GM03348 (cell line): ENCODE measurements at places on chromosomes 7 and 10.

DNA sequence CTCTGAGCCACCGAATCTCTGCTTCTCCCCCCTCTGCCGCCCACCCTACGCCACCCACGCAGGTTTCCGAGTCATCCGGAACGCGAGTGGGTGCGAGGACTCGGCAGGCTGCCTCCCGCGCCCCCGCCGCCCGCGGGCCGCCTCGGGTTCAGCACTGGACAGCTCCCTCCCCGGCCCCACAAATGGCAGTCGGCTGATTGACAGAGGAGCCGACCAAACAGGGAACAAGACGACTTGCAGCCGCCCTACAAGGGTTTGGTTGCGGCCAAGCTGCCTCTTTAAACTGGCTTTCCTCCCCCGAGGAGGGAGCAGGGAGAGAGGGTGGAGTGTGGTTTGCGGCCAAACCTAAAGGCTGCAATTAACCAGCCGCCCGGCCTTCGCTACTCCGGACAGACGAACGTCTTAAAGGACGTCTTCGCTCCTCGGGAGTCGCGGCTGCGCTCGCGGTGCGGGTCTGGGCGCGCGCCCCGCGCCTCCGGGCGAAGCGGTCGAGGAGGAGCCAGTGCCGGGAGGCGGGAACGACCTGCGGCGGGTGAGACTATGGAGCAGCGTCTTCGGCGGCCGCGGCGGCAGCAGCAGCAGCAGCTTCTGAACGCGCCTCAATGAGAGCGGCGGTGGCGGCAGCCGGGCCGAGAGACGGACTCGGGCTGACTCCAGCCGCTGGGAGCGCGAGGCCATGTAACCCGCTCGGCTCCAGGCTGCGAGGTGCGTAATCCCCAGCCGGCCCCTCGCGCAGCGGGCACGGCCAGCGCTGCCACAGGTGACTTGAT lies at the start of gene GPR158:
GPR158 (plus strand) TSS at position 541 of the 770 bp plus-strand sequence. CDS start 420 bp downstream, outside the sequence.
- DNase-seq = peak; percentile 93

GRCh38 chr7:132095111-132095765 lies 481.0 kb downstream of the PLXNA4 start:
- no peak for DNase-seq

DNA sequence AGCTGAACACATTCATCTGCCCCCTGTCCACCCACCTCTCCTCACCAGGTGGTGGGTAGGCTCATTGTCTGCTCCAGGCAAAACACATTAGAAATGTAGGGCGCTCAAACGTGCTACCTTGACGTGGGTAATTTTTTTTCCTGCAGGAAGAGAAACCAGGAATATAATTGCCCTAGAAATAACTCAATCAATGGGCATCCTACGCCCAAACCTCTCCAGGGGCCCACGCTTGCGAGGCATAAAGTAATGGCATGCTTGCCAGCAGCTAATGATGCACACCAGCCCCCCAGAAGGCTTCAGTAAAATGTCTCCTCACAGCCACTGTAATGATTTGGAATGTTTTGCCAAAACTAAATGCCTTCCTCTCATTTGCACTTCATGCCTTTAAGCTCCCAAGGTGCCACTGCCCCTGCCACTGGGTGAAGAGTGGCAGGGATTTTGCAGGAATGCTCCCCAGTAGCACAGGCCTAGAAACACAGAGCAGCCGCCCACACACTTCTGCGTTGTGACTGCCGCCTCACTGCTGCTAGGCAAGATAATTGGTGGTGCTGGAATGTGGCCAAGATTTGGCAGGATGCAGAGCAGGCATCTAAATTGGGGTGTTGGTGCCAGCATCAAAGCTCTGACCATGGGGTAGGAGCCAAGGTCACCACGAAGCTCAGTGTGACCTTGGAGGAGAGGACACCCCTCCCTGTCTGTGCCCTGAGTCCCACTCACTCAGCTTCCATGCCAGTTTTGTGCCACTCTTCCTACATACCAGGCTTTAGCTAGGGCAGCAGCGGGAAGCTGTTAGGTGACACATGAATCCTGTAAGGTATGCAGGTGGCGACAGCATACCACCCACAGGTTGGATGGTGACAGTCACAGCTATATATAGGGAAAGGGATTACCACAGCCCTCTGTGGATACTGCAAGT lies 48.7 kb upstream of the PPP1R3C start:
- DNase-seq = no peak

DNA sequence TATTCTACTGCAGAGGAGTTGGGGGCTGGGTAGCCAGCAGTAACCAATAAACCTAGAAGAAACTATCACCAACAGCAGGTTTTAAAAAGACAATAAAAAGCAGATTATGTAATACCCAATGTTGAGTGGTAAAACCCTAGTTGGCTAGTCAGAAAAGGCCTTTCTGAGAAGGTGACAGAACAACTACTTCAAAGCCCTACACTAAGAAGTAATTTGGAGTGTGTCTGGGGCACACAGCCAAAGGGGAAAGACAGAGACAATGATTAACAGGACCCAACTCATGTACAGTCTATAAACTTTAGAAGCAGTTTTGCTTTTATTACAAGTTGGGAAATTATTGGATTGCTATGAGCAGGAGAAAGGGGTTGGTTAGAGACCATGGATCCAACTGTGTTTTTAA lies 77.2 kb upstream of the TMEM106B start:
- DNase-seq = no peak

GRCh38 chr10:79348640-79348988 lies 1.3 kb downstream of the PPIF start:
- no peak for DNase-seq

GRCh38 chr7:107108793-107109371 lies 59.9 kb upstream of the HBP1 start:
- no peak for DNase-seq

DNA sequence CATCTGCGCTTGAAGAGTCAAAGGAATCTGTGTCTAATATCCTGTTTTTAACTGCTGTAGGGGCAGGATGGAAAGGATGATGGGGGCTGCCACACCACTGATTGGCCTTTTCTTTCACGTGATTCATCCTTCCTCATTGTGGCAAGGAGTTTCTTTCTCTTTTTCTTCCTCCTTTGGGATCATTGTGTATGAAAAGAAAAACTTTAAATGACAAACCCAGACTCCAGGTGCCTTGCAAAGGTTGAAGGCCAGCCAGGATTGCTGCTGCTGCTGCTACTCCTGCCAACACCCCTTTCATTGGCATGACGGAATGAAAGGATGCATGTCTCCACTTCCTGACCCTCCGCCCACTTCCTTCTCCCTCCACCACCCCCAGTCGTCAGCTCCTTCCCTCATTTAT lies 6.5 kb upstream of the OIT3 start:
- no peak for DNase-seq

DNA sequence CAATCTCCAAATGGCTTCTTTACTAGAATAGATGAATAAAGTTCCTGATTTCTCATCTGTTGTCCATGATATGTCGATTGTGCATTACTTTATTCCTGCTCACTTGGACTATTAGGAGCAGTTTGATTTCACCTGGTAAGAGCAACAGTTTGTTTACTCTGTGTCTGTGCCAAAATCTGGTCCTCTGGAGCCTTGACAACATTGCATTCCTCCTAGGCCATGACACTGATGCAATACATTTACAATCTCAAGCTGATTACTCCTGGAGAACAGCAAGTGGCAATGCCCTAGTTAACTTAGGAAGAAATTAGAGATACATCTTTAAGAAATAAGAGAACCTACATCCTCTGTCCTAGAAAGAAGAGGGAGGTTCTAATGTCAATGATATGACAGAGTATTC lies 71.8 kb downstream of the SGCE start:
- peak; percentile 11 for DNase-seq

GRCh38 chr10:49593564-49593875 lies 16.6 kb upstream of the SLC18A3 start:
- DNase-seq = no peak

GRCh38 chr7:69598081-69598486 lies at the start of gene AUTS2:
TSS of gene AUTS2 (plus strand) at chr7:69598475. CDS start at chr7:69599654, 1,179 bp downstream.
- peak; percentile 97 for DNase-seq

- DNase-seq = no peak
Measured at GRCh38 chr10:64771253-64772050, 1250.3 kb downstream of the REEP3 start.

GRCh38 chr10:72058989-72059842 lies 29.1 kb downstream of the SPOCK2 start:
- no peak for DNase-seq

GRCh38 chr10:10818082-10818481 lies 199.6 kb upstream of the CELF2 start:
- DNase-seq = peak; percentile 69

GRCh38 chr7:122300211-122300932 lies 4.2 kb downstream of the FEZF1 start:
- DNase-seq = no peak

- no peak for DNase-seq
Measured at GRCh38 chr10:10361301-10361885, 656.3 kb upstream of the CELF2 start.

- DNase-seq = peak; percentile 52
Measured at GRCh38 chr10:62577666-62578291, 203.6 kb downstream of the ZNF365 start.

- DNase-seq = no peak
Measured at GRCh38 chr10:122642726-122643605, 56.7 kb downstream of the C10orf120 start.

DNA sequence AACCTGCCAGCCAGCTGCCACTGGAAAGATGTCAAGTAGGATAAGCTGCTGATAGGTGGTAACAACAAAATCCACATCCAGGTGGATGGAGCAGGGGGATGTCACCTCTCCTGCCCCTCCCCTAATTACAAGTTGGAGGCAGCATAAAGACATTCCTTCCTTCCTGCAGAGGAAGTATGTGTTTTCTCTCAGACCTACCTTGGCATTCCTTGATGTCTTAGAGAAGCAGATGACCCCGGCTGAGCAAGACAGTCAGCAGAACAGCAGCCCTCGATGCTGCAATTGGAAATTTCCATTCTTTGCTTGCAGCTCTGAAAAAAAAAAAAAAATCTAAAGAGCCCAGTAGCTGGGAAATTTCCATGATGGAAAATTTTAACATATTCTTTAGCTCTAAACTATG lies 137.5 kb upstream of the MKLN1 start:
- no peak for DNase-seq

GRCh38 chr7:137850972-137851945 lies 4.5 kb upstream of the DGKI start:
- DNase-seq = peak; percentile 20

DNA sequence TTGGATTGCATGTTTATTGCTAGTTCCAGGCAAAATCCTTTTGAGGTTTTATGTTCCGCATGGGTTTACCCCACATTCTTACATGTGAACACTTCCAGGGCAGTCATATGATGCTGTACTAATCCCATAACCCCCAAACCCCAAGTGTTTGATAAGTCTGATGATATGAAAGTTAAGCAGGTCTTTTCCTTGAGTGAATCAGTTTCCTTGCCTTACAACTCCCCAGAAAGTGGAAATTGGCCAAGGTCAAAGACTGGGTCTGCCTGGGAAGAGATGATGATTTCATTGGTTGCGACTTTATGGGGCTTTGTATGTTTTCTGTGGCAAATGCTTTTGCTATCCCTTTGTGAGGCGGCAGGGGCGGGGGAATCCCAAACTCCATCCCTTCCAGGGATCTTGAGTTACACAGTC lies 24.7 kb downstream of the AFAP1L2 start:
- no peak for DNase-seq

DNA sequence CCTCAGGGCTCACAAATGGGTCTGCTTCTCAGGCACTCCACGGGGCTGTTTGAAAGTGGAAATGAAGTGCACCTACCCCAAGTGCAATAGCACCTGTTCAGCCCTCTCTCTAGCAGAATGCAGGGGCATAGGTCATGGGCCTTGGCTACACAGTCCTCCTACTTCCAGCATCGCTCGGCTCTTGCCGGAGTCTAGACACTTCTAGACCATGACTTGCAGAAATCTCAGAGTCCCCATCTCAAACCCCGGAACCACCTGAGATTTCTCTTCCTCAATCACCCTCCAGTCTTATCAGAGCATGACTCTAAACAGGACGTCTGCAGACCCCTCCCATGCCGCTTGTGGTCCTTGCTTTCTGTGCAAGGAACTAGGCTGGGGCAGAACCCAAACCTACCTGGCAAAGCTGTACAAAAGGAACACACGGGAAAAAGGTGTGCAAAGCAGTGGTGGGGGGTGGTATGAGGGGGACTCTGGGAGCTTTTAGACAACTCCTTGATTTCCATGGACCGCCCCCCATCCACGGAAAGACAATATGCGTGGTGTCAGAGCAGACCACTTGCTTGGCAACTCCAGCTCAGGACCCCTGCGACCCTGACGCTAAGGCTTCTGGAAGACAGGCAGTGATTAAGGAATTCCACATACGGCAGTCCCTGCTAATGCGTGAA lies 13.8 kb downstream of the TMEM273 start:
- DNase-seq = no peak

GRCh38 chr7:84629216-84629615 lies 434.6 kb upstream of the SEMA3A start:
- no peak for DNase-seq

DNA sequence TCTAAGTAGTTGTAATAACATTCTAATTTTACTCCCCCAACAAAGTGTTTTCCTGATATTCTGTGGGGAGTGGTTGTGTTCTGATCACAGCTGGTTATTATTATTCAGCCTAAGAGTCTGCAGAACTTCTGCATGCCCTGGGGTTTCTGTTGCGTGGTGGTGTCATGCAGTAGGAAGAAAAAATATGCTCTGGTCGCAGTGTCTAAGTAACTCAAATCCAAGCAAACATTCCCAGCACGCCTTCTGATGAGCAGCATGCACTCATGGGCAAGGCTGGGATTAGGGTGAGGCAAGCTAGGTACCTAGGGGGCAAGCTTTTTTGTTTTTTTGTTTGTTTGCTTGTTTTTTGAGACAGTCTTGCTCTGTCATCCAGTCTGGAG lies 112.8 kb upstream of the KMT2E start:
- DNase-seq = no peak
